ENCODE measurements at places on chromosomes 7 and 10.

- peak; percentile 66 for DNase-seq
Observed at GRCh38 chr10:97037365-97038361, 148.1 kb downstream of the SLIT1 start.

GRCh38 chr10:78991187-78991586 is 77.6 kb upstream of the ZMIZ1 start:
- DNase-seq, result no peak

GRCh38 chr10:429696-430095 is 259.8 kb downstream of the DIP2C start:
- no peak for DNase-seq

GRCh38 chr7:1677206-1678080 is 7.4 kb downstream of the ELFN1 start:
- DNase-seq, result no peak

GRCh38 chr7:94397722-94398121 is 3.0 kb downstream of the COL1A2 start:
- DNase-seq, result no peak

GRCh38 chr10:123154711-123155505 is 706 bp downstream of the BUB3 start:
- peak; percentile 70 for DNase-seq

- DNase-seq, result peak; percentile 58
Observed at GRCh38 chr7:2512179-2512661, 7.4 kb upstream of the LFNG start.

DNA sequence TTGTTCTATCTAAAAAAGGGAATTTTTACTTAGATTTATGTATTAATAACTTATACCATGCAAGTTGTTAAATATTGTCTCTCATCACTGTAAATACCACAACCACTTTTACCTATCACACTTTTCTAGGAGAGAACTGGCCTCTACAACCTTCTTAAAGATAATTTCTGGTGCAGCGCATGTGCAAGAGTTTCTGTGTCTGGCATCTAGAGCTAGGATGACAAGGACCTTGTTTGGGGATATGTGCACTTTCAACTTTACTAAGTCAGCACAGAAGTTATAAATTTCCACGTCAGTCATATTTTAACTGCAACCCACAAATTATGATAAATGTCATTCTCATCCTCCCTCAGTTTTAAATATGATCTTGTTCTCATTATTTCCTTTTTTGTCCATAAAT is 156.9 kb upstream of the ADCY1 start:
- no peak for DNase-seq

GRCh38 chr7:2969398-2970306 is 74.0 kb downstream of the CARD11 start:
- DNase-seq, result no peak

GRCh38 chr7:6443372-6443941 is 4.3 kb downstream of the DAGLB start:
- no peak for DNase-seq

GRCh38 chr10:32948451-32948850 is 9.6 kb downstream of the ITGB1 start:
- DNase-seq, result no peak

GRCh38 chr7:112125250-112125649 is 80.9 kb downstream of the DOCK4 start:
- DNase-seq, result no peak
